ENCODE measurements at places on chromosomes 7 and 10.

DNA sequence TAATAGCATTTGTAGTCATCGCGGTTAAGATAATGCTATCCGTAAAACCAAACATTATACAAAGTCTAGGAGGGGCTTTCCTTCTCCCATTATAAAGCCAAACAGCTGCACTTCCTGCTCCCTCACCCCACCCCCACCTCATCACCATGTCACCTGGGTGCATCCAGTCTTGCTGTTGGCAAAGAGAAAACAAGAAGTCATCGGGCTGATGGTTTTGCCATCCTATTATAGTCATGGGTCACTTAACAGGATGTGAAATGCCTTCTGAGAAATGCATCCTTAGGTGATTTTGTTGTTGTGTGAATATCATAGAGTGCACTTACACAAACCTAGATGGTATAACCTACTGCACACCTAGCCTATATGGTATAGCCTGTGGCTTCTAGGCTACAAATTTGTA, 157.0 kb downstream of the BMPER start:
- no peak for DNase-seq

DNA sequence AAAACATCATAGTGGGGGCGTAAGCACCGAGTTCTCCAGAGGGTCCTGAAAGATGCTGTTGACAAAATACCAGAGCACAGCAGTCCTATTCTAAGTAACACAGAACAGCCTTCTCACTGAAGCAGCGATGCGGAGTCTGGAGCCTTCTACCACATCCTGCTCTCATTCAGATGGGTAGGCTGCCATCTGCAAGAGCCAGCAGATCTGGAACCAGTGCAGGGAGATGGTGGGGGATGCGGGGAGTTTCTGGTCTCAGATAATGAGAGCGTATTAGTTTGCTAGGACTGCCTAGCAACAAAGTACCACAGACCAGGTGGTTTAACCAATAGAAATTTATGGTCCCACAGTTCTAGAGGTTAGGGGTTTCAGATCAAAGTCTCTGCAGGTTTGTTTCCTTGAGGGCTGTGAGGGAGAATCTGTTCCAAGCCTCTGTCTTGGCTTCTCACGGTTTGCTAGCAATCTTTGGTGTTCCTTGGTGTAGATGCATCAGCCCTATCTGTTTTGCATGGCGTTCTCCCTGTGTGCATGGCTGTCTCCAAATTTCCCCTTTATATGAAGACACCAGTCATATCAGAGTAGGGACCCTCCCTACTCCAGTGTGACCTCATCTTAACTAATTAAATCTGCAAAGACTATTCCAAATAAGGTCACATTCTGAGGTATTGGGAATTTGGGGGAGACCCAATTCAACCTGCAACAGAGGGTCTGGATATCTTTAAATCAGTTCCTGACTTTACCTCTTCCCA, 52.0 kb upstream of the STEAP1B start:
- DNase-seq, result no peak

GRCh38 chr7:90853205-90853604, 257.1 kb downstream of the CDK14 start:
- no peak for DNase-seq

GRCh38 chr10:113441220-113441619, 111.6 kb upstream of the HABP2 start:
- DNase-seq, result no peak

DNA sequence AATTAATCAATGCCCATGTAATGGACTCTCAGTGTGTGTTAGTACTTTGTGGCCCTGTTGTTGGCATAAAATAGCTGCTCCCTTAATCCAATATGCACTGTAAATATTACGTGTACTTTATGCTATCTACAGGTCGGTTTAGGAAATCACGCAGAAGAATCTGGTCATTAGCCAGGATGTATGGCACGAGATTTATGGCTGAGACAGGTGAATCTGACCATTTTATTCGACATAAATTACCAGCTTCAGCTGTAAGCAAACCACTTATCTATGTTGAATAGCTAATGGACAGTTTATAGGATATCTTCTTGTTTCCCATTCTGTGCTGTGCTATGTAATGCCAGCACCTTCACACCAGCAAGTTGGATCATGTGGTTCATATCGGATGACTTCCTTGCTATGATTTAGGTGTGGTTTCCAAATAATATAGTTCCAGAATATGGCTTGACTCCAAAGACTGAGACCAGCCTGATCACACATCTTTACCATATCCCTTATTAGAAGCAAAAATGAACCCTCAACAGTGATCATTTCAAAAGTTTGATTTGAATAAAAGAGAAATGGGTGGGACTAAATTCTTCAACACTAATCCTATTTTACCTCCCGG, 301.4 kb downstream of the AHR start:
- no peak for DNase-seq

DNA sequence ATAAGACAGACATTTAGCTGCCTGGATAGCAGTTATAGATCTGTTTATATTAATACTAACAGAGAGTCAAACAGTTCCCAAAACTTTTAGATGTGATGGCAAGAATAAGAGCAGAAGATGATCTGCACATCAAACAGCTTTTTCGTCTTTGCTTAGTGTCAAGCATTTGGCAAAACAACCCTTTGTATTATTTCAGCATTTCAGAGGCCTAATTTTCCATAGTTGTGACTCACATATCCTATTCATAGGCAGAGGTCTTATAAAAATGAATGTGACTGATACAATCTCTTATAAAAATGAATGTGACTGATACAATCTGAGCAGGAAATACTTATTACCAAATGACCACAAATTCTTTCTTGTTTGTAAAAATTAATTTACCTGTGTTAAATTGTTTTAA, 71.2 kb downstream of the LRRTM3 start:
- DNase-seq, result no peak

GRCh38 chr7:100963386-100963785, 6.0 kb upstream of the MUC12 start:
- no peak for DNase-seq

DNA sequence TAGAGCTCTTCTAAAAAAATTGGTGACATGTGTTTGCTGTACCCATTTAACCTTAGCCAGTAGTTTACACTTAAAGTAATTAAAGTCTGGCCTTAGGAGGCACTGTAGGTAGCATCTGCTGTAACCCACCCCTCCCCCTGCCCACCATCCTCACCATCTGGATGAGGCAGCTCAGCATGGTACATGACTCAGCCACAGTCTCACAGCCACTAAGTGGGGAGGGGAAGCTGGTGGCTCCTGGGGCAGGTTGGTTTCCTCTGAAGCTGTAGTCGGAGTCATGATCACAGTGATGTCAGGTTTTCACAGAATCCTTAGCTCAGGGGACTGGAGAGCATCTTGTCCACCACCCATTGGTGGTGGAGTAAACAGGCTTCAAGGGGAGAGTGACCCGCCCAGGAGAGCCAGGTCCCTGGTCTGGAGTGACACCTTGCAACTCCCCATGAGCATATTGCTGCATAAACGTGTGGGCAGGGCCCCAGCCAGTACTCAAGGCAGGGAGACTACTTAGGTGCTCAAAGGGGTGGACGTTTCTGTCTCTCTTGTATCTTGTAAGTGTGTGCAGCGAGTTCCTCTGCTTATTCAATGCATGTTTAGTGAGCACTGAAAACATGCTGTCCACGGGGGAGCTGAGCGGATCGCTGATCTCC, 125.9 kb downstream of the GRK5 start:
- DNase-seq, result no peak

DNA sequence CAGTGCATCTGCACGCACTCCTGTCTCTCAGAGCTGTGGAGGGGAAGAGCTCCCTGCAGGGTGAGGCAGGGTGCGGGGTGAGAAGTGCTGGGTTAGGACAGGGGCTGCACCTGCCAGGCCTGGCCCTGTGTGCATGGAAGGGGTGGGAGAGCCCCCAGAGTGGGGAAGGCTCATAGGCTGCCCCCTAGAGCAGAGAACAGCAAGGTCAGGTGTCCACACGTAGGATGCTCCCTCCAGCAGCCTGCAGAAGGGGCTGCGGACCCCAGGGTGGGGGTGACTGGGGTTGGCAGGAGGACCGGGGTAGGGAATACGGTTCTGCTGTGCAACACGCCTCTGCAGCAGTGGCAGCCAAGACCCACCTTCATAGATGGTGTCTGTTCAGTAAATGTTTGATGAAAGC, 208.6 kb downstream of the PTPRN2 start:
- DNase-seq, result no peak

DNA sequence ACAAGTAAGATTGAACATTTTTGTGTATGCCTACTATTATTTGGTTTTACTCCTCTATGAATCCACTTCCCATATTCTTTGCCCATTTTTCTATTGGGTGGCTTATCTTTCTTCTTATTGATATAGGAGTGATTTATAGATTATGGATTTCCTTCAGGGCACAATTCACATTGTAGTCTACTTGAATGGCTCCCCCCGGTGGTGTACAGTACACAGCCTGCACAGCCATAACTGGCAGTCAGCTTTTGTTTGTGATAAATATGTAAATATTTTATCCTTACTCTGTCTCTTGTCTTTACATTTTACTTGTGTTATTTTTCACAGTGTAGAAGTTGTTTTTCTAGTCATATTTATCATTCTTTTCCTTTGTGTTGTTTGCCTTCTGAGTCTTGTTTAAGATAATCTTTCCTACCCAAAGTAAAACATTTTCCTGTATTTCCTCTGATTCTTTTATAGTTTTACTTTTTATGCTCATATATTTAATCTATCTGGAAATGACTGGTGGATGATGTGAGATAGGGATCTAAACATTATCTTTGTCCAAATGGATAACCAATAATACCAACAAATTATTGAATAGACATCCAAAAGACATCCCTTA, 23.9 kb upstream of the CALD1 start:
- DNase-seq, result no peak

DNA sequence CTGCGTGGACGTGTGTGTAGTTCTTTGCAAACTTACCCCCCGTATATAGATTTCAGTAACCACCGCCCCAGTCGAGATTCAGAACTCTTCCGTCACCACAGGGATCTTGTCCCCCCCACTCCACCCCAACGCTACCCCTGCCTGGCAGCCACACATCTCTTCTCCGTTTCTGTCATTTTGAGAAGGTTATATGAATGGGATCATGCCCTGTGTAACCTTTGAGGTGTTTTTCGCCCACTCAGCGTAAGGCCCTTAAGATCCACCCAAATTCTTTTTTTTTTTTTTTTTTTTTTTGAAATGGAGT, 83.4 kb downstream of the ELFN1 start:
- DNase-seq, result no peak

DNA sequence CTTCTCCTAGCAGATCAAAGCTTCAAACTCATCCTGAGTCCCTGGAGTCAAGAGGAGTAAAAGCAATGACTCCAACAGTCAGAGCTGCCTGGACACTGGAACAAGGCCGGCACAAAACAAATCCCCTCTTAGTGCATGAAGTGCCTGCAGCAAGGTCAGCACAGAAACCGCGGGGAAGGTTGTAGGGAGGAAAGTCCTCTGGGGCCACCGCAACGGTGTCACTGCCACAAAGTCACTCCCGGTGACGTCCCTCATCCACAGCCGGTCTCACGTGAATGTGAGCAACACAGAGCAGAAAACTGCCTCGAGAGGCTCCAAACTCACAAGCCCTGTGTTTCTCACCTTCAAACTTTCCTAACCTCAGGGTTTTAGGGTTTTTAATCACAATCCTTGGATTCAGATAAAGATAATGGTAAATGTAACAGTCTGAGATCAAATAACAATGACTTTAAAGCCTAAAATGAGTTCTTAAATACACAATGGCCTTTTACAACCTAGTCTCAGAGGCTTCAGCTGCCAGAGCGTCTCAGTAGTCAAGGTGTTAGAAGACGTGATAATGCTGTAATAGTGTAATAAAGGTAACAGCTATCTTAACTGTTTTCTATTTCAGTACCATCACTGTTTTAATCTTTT, 274.3 kb downstream of the ZMYND11 start:
- no peak for DNase-seq

All from effector memory CD4-positive, alpha-beta T cell (primary cell).